Activated gamma-delta T cell (primary cell): ENCODE measurements at places on chromosomes 7 and 10.

GRCh38 chr10:131021969-131022368, 289.6 kb downstream of the TCERG1L start:
- no peak for DNase-seq

DNA sequence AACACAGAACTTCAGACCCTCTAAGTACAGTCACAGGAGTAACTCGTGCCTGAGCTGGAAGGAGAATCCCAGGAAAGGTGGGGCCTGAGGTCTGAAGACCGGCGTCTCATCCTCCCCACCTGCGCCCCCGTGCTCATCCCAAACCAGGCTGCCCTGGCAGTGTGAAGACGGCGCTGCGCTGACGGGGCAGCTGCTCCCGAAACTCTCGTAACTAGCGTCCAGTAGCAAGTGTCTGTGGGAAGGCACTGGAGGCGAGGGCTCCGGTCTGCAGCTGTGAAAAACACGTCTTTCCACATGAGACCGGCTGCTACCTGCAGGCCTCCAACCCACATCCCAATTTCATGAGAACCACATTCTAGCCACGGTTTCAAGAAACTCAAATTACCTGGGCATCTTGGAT, 136.6 kb upstream of the RNF32 start:
- DNase-seq, result no peak

- DNase-seq, result no peak
These were observed 177.9 kb downstream of the SKAP2 start for GRCh38 chr7:26686448-26686981.

- no peak for DNase-seq
These were observed 25.7 kb downstream of the SUV39H2 start for GRCh38 chr10:14904316-14904732.
